Gastrocnemius medialis (tissue), 4 donors: ENCODE measurements at places on chromosomes 13 and 19.
A peak's percentile ranks its signal among the peaks of the same experiment; 100 is the strongest.

DNA sequence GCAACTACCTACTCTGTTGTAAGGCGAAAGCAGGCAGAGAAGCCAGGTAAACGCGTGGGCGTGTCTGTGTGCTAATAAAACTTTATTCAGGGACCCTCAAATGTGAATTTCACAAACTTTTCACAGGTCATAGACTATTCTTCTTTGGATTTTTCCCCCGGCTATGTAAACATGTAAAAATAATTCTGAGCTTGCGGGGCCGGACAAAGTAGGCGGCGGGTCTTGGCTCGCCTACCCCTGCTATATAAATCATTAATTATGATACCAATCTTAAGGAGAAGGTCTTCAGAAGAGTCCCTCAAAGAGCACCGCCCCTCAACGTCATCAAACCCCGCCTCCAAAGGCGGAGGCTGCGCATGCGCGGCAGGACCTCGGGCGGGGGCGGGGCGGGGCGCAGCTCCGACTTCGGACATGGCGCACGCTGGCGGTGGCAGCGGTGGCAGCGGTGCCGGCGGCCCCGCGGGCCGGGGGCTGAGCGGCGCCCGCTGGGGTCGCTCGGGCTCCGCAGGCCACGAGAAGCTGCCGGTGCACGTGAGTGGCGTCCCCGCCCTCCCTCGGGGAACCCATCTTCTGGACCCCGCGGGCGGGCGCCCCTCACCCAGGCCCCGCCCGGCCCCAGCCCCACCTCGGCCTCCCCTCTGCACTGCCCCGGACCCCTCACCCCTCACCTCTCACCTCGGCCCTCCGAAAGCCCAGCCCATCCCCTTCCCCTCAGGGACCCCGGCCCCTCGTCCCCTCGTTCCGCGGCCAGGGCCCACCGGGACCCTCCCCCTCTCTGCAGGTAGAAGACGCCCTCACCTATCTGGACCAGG is at the start of gene SIN3B:
Gene SIN3B, plus strand, starts transcription at position 389 of the 812 bp plus-strand sequence. Its CDS starts 23 bp downstream, at position 412.
- no peaks in the 10 kb centered on the region for H3K27me3 ChIP-seq
- peak within 1 kb of the TSS; percentile 90 for H3K27ac ChIP-seq
- DNase-seq: peak; percentile 78
- peaks cover 31% of the 10 kb centered on the region for H3K36me3 ChIP-seq
- H3K4me1 ChIP-seq: peaks cover 25% of the 10 kb centered on the region
- peak within 1 kb of the TSS; percentile 82 for H3K4me3 ChIP-seq

DNA sequence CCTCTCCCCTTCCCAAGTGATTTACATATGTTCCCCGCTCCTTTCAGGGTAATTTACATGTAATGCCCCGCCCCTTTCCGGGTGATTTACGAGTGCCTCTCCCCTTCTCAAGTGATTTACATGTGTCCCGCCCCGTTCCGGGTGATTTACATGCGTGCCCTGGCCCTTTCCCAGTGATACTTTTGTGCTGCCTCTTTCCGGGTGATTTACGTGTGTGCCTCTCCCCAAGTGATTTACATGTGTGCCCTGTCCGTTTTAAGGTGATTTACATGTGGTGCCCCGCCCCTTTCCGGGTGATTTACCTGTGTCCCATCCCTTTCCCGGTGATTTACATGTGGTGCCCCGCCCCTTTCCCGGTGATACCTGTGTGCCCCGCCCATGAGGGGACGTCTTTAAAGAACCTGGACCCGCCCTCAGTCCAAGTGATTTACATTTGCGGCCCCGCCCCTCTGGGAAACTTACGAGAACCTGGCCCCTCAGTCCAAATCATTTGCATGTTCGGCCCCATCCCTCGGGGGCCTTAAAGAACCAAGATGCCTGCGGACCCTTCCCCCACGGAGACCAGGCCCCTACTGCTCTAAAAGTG is 559 bp upstream of the LENG9 start:
- peak overlapping the region; percentile 56 for H3K4me3 ChIP-seq
- peaks cover 7% of the 10 kb centered on the region for H3K4me1 ChIP-seq
- H3K27ac ChIP-seq: peak overlapping the region; percentile 80
- peak; percentile 80 for DNase-seq
- H3K36me3 ChIP-seq: no peaks in the 10 kb centered on the region

DNA sequence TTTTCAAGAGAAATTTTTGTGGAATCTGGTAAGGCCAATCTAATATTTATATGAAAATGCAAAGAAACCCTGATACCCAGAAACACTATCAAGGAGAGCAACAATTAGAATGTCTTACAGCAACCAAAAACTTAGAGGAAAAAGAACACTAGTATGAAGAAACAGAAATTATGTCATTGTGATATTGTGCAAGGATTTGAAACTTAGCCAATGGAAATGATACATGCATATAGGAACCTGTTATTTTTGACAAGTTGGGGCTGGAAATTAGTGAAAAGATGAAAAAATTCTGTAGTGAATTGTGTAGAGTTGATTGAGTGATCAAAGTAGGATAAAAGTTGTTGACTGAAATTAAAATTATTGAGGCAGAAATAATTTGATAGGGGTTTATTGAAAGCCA is 792.6 kb upstream of the SLITRK6 start:
- no peaks in the 10 kb centered on the region for H3K36me3 ChIP-seq
- no peak for DNase-seq
- H3K4me1 ChIP-seq: no peaks in the 10 kb centered on the region
- no peak overlapping the region for H3K4me3 ChIP-seq
- H3K27me3 ChIP-seq: no peaks in the 10 kb centered on the region
- H3K27ac ChIP-seq: no peak overlapping the region

GRCh38 chr13:94996445-94996844 is 284.1 kb upstream of the SOX21 start:
- peaks cover 2% of the 10 kb centered on the region for H3K27me3 ChIP-seq
- H3K4me1 ChIP-seq: no peaks in the 10 kb centered on the region
- H3K27ac ChIP-seq: no peak overlapping the region

DNA sequence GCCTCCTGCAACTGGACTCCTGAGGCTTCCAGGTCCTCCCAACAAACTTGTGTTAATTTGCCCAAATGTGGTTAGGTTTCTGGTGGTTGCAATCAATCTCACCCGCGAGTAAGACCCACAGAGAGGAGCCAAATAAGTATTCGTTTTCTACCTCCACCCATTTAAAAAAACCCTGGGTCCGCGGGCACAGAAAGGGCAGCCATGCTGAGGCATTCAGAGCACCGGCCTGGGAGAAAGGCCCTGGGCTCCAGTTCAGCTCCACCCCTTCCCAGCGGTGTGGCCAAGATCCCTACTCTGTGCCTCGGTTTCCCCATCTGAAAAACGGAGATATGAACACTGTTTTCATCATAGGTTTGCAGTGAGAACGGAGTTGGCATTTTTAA is 56.9 kb downstream of the PEPD start:
- DNase-seq: no peak
- no peaks in the 10 kb centered on the region for H3K27me3 ChIP-seq
- H3K4me3 ChIP-seq: no peak overlapping the region
- H3K4me1 ChIP-seq: peaks cover 12% of the 10 kb centered on the region

DNA sequence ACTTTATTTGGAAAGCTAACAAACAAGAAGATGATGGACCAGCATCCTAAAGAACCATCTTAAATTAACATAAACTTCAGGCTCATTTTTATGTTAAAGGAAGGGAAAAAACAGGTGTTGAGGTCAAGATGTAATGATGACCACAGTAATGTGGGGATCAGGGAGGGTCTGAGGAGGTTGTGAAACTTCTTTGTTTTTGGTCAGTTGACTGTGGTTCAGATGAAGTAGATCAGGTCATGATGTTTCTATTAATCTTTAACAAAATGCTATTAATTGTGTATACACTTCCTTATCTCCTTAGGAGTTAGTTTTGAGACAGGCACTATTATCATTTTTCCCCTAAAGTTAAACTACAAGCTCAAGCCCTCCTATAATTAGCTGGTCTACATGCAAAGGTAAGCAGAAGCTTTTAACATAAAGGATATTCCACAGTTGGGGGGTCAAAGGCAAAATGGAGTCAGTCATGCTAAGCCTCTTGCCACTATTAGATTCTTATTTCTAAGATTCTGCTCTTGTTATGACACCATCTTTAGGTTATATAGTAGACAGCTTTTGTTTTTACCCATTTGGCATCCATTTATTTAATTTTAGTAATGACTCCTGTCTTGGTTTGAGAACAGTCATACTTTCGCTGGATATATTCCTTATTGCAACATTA is 800.1 kb upstream of the PCDH9 start:
- no peak overlapping the region for H3K4me3 ChIP-seq
- DNase-seq: no peak
- H3K36me3 ChIP-seq: no peaks in the 10 kb centered on the region
- no peaks in the 10 kb centered on the region for H3K4me1 ChIP-seq

DNA sequence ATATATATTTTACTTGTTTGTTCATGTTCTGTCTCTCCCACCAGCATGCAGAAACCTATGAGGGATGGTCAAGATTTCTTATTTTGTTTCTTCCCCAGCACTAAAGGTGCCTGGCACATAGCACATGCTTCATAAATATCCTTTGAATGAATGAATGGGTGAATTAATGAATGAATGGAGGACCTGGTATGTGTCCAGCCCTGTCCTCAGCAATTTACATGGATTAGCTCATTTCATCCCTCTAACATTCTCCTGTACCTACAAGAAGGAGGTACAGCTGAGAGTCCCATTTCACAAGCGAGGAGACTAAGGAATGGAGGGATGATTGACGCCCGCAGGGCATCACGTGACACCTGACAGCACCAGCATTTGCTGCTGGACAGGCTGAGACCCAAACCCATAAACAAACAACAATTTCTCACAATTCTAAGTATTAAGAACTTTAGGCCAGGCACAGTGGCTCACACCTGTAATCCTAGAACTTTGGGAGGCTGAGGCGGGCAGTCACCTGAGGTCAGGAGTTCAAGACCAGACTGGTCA is 6.8 kb upstream of the BCAT2 start:
- H3K4me1 ChIP-seq: peaks cover 45% of the 10 kb centered on the region
- DNase-seq: no peak
- no peak overlapping the region for H3K4me3 ChIP-seq
- no peaks in the 10 kb centered on the region for H3K36me3 ChIP-seq
- H3K27me3 ChIP-seq: no peaks in the 10 kb centered on the region

- DNase-seq: no peak
- no peak overlapping the region for H3K27ac ChIP-seq
- H3K4me1 ChIP-seq: no peaks in the 10 kb centered on the region
- H3K4me3 ChIP-seq: no peak overlapping the region
- peaks cover 26% of the 10 kb centered on the region for H3K27me3 ChIP-seq
- no peaks in the 10 kb centered on the region for H3K36me3 ChIP-seq
Observed at GRCh38 chr19:41356984-41357739, 3.4 kb upstream of the TGFB1 start.

- H3K27ac ChIP-seq: no peak overlapping the region
- H3K4me3 ChIP-seq: no peak overlapping the region
- no peaks in the 10 kb centered on the region for H3K4me1 ChIP-seq
Observed at GRCh38 chr19:27971071-27971470, 1241.9 kb downstream of the UQCRFS1 start.

DNA sequence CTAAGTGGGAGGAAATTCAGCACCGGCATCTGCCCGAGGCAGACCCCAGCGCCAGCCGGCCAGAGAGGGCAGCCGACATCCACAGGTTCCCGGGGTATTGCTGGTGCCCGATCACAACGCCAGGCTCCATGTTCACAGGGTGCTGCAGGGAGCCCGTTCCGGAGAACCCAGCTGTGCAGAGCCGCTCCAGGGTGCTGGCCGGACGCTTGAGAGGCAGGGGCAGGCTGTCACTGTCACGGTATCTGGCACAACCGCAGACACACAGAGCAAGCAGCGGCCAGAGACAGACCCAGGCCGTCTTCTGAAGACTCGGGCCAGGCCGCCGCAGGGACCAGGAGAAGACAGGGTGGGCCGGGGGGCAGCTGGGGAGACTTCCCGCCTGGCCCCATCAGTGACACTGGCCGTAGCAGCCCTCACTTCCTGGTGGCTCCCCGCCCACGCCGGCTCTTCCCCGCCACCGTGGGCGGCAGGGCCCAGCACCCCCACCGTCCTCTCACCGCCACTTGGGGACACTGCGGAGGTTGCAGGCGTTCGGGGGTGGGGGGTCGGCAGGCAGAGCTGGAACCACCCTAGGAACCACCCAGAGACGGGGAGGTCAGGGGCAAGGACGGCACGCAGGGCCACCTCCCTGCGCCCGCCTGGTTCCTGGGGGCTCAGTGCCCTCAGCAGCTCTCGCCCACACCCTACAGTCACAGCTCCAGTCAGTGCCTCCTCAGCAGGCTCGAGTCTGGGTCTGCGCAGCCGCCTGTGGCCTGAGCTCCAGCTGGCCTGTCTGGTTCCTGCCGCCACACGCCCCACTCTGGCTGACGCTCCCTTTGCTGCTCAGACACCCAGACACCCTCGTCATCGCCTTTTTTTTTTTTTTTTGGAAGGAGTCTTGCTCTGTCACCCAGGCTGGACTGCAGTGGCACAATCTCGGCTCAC is 3.8 kb downstream of the RNF126 start:
- no peak overlapping the region for H3K4me3 ChIP-seq
- H3K27ac ChIP-seq: peak overlapping the region; percentile 92
- DNase-seq: no peak
- H3K36me3 ChIP-seq: no peaks in the 10 kb centered on the region
- peaks cover 28% of the 10 kb centered on the region for H3K4me1 ChIP-seq

GRCh38 chr13:32423592-32423991 is 4.3 kb downstream of the N4BP2L1 start:
- H3K27me3 ChIP-seq: no peaks in the 10 kb centered on the region
- H3K4me1 ChIP-seq: peaks cover 17% of the 10 kb centered on the region
- H3K27ac ChIP-seq: no peak overlapping the region
- no peak for DNase-seq

GRCh38 chr19:48206397-48207093 is 36.1 kb downstream of the ZSWIM9 start:
- no peaks in the 10 kb centered on the region for H3K27me3 ChIP-seq
- H3K4me1 ChIP-seq: peaks cover 12% of the 10 kb centered on the region
- H3K27ac ChIP-seq: no peak overlapping the region
- H3K36me3 ChIP-seq: no peaks in the 10 kb centered on the region
